Glomerular endothelial cell (primary cell): ENCODE measurements at places on chromosomes 12 and 14.

DNA sequence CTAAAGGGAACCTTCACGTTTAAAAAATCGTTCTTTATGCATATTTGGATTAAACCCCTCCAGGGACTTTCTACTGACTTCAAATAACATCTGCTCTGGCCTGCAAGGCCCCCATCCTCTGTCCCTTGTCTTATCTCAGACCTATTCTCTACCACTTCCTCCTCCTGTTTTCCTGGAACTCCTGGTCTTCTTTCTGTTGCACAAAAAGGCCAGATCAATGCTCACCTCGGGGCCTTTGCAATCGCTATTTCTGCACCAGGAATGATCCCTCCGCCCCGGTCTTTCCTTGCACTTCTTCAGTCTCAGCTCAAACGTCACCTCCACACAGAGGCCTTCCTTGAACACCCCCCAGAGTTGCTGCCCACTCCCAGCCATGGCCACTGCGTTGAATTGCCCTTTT lies 57.6 kb upstream of the BEGAIN start:
- no peak for DNase-seq

DNA sequence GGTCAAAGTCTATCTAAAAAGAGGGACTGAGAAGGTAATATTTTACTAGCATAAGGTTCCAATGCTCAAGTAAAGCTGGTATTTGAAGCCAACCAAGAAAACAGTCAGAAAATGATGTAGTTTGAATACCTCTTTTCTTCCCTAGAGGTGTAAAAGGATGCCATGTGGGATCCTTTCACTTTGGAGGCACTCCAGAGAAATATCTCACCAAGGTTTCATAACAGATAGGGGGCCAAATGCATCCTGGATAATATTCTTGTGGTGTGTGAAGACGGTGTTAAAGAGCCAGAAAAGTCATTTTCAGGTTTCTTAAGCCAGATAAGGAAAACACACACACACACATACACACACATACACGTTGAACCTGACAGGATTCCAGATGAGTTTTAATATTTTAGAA lies 136.1 kb upstream of the PRKD1 start:
- no peak for DNase-seq

GRCh38 chr12:82517027-82517426 lies 158.7 kb downstream of the METTL25 start:
- DNase-seq, result no peak

DNA sequence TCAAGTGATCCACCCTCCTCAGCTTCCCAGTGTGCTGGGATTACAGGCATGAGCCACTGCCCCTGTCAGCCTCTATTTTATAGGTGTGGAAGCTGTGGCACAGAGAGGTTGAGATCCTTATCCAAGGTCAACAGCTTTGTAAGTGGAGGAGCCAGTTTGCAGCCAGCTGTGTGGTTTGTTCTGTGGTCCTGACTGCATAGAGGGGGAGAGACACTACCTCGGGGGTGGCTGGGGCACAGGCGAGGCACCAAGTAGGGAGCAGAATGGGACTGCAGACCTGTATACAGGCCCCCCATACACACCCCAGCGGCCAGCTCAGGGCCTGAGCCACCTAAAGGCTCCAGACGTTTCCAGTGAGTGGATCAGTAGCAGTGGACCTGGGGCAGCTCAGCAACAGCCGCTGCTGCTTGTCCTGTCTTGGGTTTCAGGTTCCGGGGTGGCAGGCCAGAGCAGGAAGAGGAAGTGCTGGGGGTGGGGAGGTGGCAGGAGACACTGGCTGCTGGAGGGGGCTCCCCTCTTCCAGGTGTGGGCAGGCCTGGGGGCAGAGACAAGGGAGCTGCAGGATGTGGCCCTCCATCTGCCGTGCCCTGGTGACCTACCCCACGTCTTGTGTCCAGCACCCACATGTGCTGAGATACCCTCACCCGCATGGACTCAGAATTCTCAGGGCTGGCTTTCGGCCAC lies 11.0 kb downstream of the ORAI1 start:
- DNase-seq, result no peak

- no peak for DNase-seq
These were observed 94.1 kb downstream of the PLCZ1 start for GRCh38 chr12:18643681-18644080.

GRCh38 chr12:110171636-110172035 lies 47.5 kb downstream of the IFT81 start:
- no peak for DNase-seq

DNA sequence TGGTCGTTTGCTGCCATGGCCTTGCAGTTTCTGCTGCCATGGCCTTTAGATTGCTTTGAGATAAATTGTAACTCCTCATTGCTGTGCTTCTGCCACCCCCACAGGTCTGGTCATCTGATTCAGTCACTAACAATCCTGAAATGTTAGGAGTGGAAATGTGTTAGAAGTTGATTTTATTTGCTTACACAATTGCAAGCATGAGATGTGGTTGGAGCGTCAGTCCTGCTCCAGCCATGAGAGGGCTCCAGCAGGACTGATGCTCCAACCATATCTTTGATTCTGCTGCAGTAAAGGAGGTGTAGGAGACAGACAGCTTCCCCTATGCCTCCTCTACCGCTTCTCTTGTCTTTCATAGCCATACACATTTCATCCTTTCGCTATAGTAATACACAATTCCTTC lies 226.8 kb upstream of the RGS6 start:
- no peak for DNase-seq
